Caco-2 (cell line): ENCODE measurements at places on chromosomes 7 and 10. TPM values are rescaled to one million over a fixed set of nuclear protein-coding genes. Genes with fewer than 3 reads are reported as not detected.

- no peak for DNase-seq
Observed at GRCh38 chr7:12031638-12032037, 179.5 kb upstream of the TMEM106B start.

Gene TEX47
- total RNA-seq, result not detected in 2 replicates

Gene LOXL4
- total RNA-seq, result 2.1 and 3.7 TPM in 2 replicates

DNA sequence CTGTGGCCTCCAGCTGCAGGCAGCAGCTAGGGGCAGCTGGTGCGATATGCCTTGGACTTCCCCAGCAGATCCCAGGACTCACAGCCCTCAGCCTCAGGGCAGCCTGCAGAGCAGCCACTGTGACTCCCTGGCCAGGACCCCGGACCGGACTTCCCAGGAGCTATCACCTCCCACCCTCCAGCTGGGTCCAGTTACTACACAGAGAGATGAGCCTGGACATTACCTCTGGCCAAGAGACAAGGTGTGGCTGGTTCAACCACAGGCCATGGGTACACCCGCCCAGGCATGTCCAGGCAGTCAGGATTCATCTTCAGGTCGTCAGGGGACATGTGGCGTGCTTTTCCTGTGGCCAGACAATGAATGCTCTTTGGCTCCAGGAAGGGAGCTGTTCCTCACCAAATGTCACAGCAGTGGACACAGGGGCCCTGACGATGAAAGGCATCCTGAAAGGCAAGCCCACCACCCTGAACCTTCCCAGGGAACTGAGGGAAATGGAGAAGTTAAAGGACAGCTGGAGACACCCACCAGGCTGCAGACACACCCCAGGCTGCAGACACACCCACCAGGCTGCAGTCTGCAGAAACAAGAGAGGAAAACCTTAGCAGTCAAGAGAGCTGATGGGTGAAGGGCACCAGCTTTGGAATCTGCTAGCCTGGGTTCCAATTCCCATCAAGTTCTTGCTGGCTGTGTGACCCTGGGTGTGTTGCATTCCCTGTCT lies 25.8 kb upstream of the NANOS1 start:
- no peak for DNase-seq

Gene PRTFDC1
- 66.5 and 83.2 TPM in 2 replicates for total RNA-seq
